Activated T-cell treated with anti-CD3 and anti-CD28 coated beads, Interleukin-2, amount 50 U/mL, for 24 hours (primary cell): ENCODE measurements at places on chromosomes 2 and 18.

DNA sequence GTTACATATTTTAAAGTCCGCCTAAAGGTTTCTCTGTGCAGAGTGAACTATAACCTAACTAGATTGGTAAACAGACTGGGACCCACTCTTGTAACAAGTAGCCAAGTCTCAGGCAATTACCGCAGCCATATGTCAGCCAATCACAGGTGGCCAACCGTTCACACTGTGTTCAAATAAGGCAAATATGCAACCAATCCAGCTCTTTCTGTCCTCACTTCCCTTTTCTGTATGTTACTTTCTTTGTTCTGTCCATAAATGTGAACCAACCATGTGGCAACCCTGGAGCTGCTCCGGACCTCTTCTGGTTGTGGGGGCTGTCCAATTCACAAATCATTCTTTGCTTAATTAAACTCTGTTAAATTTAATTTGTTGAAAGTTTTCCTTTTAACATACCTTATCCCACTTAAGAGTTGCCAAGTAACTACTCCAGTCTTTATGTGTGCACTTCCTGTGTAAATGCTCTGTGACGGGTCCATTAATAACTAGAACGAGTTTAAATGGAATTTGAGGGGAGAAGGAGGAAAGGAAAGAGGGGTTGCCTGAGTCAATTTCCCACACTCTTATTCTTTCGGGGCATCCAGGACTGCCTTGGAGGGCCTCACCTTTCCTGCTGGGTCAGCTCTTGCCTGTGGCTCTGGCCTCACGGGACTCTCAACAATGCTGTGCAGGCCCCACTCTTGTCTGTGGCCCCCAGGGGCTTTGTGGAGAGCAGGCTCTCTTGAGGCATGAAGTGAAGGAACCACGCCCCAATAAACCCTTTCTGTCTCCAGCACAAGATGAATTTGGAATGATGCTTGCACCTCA, 6.6 kb upstream of the RPL37A start:
- no peak for DNase-seq

- no peak for DNase-seq
Observed at GRCh38 chr18:26919627-26920026, 54.1 kb upstream of the AQP4 start.

GRCh38 chr2:232435375-232435648, 20.6 kb upstream of the ALPI start:
- no peak for DNase-seq

DNA sequence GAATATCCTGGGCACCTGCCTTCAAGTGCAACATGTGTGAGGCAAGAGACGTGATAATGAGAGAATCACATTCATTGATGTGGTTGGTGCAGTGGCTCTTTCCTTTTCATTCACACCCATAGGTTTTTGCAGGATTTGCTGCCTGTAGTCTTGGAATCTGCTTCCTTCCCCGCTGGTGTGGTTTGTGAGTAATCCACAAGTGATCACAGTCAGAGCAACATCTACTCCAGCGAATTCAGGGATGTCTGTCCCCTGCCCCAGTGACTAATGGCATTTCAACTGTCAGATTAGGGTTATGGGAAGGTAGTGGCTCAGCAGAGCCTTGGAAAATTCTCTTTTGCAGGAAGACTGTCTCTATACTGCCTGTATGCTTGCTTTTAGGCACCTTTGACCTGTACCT, 225.5 kb upstream of the RBMS1 start:
- DNase-seq = no peak

DNA sequence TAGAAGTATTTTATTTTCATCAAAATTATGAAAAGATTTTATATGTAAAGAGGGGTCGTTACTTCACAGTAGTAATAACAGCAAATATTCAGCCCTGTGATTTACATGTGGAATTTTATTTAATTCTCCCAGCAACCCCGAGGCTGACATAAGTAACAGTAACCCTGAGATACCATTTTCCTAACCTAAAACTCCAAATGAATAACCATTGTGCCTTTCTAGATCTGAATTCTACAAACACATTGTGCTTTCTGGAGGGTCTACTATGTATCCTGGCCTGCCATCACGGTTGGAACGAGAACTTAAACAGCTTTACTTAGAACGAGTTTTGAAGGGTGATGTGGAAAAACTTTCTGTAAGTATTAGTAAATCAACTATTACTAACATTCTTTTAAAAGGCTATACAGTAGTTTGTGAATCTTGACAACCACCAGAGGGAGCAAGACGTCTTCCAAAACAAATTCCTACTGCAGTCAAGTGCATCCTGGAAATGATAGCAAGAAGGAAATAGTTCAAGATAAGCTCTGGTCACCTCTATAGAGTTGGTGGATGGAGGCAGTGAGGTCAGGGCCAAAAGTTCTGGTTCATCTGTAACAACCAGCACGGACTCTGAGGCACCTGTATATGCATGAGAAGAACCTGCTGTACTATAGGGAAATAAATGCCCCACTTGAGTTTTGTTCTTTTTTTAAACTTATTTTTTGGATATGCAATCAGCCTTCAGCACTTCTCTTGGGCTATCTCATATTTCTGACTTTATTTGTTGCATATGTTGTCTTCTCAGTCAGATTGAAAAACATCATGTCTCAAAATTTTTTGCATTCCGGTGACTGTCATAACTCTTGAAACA, 37.4 kb downstream of the ACTR2 start:
- no peak for DNase-seq

GRCh38 chr2:28616396-28616999, 120.6 kb downstream of the PLB1 start:
- no peak for DNase-seq

DNA sequence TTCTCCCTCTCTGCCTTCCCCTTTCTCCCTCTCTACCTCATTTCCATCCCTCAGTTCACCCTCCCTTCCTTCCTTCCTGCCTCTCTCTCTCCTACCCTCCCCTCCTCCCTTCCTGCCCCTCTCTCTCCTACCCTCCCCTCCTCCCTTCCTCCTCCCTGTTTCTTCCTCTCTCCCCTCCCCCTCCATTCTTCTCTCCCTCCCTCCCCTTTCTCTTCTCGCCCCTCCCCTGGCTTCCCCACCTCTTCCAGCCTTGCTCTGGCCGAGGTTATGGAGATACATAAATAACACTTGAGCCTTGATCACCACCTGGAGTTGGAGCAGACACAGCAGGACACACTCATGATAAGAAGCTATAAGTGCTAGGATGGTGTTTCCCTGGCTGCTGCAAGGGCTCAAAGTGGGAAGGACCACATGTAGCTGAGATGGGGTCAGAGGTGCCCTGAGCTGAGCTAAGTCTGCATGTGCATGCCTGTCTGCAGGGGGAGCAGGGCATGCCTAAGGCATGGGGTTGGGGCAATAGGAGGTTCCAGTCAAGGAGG, 326.1 kb upstream of the HS6ST1 start:
- DNase-seq = no peak

DNA sequence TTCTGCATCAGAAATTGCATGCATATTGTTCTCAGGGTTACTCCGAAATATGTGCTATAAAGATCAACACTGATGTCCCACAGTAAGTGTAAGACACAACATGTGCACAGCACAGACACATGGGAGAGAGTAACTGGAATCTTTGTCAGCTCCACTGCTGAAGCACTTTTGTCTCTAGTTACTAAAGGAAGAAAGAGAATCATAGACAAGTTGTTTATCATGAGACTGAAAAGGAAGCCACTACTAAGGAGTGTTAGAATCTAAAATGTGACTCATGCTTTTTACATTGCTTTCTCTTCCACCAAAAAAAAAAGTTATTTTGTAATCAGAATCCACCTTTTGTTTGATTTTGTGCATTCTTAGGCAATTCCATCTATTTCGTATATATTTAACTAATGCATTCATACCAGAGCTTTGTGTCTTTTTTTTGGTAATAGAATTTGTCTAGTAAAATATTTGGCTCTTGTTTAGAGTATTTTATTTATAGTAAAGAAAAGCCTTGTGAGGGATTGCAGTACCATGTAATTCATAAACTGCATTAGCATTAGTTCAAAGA, 502.4 kb downstream of the FBXO15 start:
- no peak for DNase-seq

- DNase-seq = no peak
Observed at GRCh38 chr2:127567351-127567854, 31.9 kb downstream of the MYO7B start.

DNA sequence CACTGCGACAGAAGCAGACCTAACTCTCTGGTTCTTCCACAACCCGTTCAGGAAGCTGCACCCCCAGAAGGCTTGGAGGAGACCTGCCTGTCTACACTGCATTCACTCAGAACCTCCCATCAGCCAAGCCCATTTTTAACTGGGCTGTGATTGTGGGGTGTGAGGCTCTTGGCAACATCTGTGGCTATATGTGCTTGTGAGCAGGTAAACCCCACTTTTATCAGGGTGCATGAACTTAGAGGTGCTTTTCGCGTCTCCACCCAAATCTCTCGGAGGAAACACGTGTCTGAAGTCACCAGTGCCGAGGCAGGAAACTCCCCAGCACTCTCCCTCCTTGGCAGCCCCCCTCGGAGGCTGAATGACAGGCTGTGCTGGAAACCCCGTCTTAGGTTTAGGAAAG, 158.2 kb upstream of the SALL3 start:
- DNase-seq = no peak

- DNase-seq = peak; percentile 74
Observed at GRCh38 chr2:234488913-234489451, 7.9 kb downstream of the ARL4C start.

- peak; percentile 5 for DNase-seq
Observed at GRCh38 chr2:128789776-128790455, 471.2 kb upstream of the HS6ST1 start.

GRCh38 chr18:2881840-2882195, 35.0 kb downstream of the EMILIN2 start:
- no peak for DNase-seq
